Upper lobe of right lung (tissue), 1 donor: ENCODE measurements at places on chromosomes 2 and 18. TPM values are rescaled to one million over a fixed set of nuclear protein-coding genes. Genes with fewer than 3 reads are reported as not detected.

- no peak for DNase-seq
Measured at GRCh38 chr2:241482126-241482955, 26.0 kb downstream of the STK25 start.

DNA sequence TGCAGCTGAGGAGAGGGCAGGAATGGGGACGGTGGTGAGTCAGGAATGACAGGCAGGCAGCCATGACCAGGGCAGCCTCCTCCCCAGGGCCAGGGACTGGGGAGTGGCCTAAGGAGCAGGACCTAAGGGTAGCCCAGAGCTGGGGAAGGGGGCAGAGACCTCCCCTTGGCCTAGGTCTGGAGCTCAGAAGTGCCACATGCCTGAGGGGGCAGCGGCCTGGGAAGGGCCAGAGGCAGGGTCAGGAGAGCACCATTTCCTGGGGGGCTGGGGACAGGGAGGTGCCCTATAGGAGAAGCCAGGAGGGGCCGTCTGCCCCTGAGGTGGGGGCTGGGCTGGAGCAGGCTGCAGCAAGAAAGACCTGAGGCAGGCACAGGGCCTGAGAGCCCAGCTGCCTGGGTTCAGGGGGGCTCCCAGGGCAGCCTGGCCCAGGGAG is 20.9 kb downstream of the CFLAR start:
- DNase-seq: no peak

GRCh38 chr2:27736031-27736889 is 35.3 kb upstream of the MRPL33 start:
- DNase-seq: no peak

SDC1 gene
- 148 TPM for total RNA-seq

DNA sequence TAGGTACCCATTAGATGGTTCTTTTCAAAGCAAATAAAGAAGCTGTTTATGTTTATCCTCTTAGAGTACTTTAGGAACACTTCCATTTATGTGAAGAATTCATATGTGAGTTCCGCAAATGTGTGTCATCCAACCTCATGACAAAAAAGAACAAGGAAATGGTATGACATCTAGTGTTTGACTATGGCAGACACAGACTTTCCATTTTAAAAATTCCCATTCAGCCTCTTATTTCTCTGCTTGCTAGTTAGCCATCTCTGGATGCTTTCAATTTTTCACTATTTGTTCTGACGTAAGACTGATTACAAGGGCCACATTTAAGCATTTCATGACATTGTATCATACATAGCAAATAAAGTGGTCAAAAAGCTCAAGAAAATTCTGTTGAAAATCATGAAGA is 103.0 kb downstream of the ZAP70 start:
- DNase-seq: no peak

GRCh38 chr2:128494307-128494639 is 175.6 kb upstream of the HS6ST1 start:
- no peak for DNase-seq

GRCh38 chr18:78612318-78612717 is 367.3 kb upstream of the SALL3 start:
- DNase-seq: no peak
